IPS-NIHi11 (cell line): ENCODE measurements at places on chromosomes 2 and 18.

GRCh38 chr2:107743274-107743673, 83.4 kb upstream of the RGPD4 start:
- DNase-seq, result no peak

- DNase-seq, result peak; percentile 59
Observed at GRCh38 chr2:205482399-205483081, 199.8 kb upstream of the NRP2 start.

- no peak for DNase-seq
Observed at GRCh38 chr2:166468124-166469024, 25.7 kb downstream of the SCN7A start.

DNA sequence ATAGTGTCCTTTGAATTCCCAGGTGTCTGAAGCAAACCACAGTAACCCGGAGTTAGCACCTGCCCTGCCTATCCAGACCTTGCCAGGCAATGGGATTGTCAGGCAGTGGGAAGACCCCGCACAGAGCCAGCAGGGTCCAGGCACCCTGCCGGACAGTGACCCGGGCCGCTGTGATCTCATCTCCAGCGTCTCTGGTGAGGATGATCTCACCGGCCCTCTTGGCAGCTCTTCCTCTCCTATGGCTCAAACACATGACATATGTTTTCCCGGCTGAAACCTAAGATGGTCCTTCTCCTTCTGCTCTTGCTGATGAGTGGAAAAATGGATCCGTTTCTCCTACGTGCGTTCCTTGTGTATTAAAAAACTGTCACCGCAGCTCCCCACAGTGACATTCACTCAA, 75.1 kb downstream of the ACOXL start:
- no peak for DNase-seq

DNA sequence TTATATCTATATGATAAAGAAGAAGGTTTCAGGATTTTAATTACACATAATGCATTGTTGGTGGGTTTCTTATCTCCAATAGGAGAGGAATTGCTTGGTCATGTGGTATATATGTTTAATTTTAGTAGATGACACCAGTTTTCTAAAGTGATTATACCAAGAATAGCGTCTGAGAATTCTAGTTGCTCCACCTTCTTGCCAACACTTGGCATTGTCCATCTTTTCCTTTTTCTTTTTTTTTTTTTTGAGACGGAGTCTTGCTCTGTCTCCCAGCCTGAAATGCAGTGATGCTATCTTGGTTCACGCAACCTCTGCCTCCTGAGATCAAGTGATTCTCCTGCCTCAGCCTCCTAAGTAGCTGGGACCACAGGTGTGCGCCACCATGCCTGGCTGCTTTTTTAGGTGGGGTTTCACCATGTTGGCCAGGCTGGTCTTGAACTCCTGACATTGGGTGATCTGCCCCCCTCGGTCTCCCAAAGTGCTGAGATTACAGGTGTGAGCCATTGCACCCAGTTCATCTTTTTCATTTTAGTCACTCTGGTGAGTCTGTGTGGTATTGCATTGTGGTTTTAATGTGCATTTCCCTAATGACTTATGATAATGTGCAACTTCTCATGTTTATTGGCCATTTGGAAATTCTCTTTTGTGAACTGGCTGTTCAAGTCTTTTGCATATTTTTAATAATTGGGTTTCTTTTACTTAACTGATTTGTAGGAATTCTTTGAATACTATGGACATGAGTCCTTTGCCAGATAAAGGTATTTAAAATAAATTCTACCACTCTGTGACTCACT, 37.3 kb upstream of the ZNF512 start:
- no peak for DNase-seq

- no peak for DNase-seq
Observed at GRCh38 chr2:212968284-212969081, 182.9 kb downstream of the IKZF2 start.

- no peak for DNase-seq
Observed at GRCh38 chr2:235312571-235312970, 181.3 kb upstream of the AGAP1 start.

GRCh38 chr2:141496810-141497209, 634.0 kb downstream of the LRP1B start:
- no peak for DNase-seq

GRCh38 chr2:219556413-219556812, 12.6 kb downstream of the TMEM198 start:
- no peak for DNase-seq

- no peak for DNase-seq
Observed at GRCh38 chr2:181165199-181165868, 184.9 kb downstream of the UBE2E3 start.

DNA sequence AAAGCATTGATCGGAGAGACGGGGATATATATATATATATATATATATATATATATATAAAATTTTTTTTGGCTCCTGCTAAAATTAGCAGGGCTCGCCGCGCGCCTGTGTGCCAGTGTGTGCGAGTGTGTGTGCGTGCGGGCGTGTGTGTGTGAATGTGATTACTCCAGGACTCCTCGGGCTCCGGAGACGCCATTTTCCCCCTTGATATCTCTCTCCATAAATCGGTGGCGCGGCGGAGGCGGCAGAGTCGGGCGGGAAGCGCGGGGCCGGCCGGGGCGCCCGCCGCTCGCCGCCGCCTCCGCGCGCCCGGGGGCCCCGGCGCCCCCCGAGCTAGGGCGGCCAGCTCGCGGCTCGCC, 795 bp upstream of the SETBP1 start:
- peak; percentile 65 for DNase-seq

DNA sequence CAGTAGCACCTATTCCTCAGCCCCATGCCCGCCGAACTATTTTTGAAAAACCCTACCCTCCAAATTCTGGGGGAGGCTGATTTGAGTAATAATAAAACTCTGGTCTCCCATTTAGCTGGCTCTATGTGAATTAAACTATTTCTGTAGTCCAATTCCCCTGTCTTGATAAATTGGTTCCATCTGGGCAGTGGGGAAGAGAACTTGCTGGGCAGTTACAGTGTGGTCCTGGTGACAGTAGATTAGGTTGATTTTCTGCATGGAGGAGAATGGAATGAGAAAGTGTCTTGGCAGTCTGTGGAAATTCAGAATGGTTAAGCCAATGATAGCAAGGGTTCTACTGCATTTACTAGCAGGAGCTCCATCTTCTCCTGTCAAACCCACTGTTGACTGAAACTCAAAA, 95.0 kb downstream of the SPP2 start:
- no peak for DNase-seq

DNA sequence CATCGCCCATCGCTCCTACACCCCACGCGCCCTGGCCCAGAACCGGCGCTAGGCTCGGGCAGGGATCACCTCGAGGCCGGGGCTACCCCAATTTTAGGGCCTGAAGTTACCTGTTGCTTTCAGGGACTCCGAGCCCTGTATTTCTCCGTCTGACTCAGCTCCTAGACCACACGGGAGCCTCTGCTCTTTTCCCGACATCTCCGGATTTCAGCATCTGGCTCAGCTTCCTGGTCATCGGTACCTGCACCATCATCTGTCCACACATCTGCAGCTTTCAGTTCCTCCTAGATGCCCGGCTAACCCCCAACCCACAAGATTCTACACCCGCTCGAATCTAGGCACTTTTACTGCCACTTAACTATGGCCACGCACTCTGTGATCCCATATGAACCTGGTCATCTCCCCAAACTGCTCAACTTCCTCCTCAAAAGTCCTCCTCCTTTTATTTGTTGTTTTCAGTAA, 12.1 kb upstream of the HMSD start:
- no peak for DNase-seq

DNA sequence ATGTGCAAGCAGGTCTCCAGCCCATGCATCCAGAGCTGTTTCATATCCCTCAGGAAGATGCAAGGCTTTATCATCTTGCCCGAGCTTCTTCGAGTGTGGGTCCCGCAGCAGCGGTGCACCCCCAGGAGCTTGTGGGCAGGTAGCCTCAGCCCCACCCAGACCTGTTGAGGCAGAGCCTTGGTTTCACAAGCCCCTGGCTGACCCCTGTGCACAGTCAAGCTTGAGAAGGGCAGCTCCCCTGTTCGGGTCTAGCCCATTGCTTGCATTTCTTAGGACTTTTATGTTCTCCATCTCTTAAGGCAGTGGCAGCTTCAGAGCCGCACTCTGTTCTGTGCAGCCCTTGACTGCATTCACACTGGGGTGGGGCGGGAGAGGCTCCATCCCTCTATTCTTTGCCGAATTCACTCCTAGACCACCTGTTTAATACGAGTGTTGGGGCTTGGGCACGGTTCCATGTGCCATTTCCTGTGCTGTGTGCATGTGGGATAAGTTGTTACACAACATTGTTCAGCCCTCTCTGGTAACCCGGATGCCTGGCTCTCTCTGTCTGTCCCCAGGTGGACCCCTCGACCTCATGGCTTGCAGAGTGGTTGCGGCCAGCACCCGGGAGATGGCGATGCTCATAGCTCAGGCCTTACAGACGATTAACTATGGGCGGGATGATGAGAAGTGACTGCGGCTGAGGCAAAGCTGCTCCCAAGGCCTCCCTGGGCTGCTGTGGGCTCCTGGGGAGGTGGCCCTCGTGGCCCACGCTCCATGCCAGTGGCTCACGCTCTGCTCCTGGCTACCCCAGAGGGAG, 48.7 kb downstream of the IMPA2 start:
- no peak for DNase-seq

GRCh38 chr18:48514786-48515185, 24.0 kb upstream of the CTIF start:
- no peak for DNase-seq

GRCh38 chr18:31652357-31652756, 32.0 kb downstream of the B4GALT6 start:
- no peak for DNase-seq

DNA sequence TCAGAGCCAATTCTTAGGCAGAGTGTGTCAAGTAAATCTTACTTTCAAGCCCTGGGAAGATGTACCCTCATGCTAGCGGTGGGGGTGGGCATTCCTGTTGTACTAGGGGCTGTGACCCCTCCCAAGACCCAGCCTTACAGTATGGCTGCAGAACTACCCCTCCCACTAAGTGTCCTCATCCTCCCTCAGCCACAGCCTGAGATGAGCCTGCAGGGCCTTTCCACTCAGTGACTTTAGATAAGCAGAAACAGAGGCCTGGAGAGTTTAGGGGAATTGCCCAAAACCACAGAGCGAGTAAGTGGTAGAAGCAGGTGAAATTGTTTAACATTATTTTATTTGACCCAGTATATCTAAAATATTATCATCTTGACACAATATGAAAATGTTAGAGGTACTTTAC, 36.6 kb downstream of the TTC32 start:
- no peak for DNase-seq

DNA sequence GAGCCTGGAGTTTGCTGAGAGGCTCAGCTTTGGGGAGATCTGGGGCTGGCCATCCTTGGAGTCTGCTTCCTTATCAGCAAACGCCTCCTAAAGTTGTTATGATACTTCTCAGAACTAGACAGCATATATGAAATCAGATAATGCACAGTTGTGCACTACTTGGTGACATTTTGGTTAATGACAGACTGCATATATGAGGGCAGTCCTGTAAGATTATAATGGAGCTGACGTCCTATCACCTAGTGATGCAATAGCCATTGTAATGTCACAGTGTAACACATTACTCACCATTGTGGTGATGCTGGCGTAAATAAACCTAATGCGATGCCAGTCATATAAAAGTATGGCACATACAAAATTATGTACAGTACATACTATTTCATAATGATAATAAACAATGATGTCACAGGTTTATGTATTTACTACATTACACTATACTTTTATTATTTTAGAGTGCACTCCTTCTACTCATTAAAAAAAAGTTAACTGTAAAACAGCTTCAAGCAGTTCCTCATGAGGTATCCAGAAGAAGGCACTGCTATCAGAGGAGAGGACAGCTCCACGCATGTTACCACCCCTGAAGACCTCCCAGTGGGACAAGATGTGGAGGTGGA, 298.1 kb upstream of the REV1 start:
- no peak for DNase-seq

GRCh38 chr18:3453540-3454364, 3.8 kb downstream of the TGIF1 start:
- DNase-seq, result no peak

DNA sequence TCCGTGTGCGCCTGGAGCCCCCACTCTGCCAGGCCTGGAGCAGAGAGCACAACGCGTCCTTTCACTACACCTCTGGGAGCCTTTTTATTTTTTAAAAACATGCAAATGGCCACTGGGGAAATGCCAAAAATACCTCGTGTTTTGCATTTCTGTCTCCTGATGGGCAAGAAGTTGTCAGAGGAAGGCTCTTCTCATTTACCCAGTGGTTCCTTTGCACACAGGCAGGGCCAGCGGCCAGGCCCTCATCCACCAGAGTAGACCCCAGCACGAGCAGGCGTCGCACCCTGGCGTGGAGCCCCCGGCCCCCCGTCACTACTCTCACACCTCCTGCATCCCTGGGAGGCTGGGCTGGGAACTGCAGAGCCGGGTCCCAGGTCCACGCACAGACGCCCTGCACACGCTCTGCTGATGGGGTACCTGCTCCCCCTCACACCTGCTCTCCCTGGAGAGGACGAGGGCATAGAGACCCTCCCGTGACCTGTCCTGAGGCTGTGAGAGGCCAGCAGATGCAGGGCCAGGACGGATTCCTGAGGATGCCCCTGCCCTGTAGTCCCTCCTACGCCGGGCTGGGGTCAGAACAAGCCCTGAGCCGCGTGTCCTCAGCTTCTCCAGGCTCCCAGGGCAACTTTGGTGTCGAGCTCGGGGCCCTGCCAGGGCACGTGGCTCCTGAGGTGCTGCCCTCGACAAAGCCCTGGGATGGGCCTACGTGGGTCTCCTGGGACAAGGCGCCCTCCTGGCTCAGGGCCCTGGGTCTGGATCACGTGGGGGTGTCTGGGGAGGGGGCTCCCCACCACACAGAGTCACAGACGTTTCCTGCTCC, 65.0 kb downstream of the NFATC1 start:
- DNase-seq, result no peak

- DNase-seq, result no peak
Observed at GRCh38 chr18:62720048-62720447, 4.7 kb downstream of the PHLPP1 start.

DNA sequence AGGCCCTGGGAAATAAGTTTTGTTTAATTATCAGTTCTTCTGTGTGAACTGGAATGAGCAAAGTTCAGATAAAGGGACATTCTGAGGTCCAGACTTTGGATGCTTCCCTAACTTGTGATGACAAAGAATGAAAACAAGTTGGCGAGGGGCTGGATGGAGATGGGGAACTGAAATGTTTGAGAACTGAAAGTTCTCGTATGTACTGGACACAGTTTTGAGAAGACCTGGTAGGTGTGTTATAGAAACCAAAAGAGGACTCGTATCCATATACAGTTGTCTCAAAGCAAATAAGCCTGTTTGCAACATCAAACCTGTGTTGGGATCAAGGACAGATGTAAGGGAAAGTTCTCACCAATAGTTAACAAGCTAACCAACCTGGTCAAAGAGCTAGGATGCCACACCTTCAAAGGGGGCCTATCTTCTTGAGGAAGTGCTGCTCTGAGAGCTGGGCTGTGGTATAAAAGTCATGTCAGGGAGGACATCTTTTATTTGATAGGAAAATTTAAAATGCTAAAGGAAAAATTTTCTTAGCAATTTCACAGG, at the start of gene UPP2:
Gene UPP2, plus strand, starts transcription at position 493 of the 543 bp plus-strand sequence. CDS start 188 bp downstream, outside the sequence.
- DNase-seq, result no peak

GRCh38 chr2:168589236-168590211, 133.5 kb downstream of the CERS6 start:
- DNase-seq, result no peak

DNA sequence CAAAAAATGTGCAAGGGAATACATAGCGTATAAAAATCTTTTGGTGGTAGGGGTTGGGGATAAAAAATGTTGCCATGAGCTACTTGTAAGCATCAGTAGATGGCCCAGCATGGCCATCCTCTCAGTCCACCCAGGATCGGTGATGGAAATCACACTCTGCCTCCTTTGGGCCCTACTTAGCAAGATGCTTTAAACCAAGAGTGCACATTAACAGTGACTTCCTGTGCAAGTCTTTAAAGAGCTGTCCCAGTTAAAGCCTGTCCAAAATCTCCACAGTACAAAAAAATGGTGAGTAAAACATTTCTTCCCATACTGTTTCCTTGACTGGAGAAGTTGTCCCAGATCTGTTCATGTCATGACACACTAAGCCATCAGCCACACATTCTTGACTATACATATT, 18.0 kb downstream of the ANKRD44 start:
- no peak for DNase-seq
